SK-N-DZ (cell line): ENCODE measurements at places on chromosomes 12 and 14.
A peak's percentile ranks its signal among the peaks of the same experiment; 100 is the strongest.

DNA sequence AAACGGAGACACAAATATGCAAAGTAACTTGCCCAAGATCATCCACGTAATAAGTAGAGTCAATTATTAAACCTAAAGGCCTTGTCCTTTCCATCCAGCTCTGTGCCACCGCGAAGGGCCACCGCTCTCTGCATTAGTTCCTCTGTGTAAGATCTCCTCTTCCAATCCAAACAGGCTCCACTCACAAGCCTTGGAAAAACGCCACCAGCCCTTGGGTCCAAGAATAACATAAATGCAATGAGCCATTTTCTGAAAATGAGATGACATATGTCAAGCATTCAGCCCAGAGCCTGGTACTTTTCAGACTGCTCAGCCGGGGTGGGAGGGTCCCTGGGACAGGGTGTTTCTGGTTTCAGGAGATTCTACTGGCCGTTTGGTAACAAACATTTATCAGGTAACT lies 30.0 kb downstream of the DGLUCY start:
- no peak for DNase-seq

DNA sequence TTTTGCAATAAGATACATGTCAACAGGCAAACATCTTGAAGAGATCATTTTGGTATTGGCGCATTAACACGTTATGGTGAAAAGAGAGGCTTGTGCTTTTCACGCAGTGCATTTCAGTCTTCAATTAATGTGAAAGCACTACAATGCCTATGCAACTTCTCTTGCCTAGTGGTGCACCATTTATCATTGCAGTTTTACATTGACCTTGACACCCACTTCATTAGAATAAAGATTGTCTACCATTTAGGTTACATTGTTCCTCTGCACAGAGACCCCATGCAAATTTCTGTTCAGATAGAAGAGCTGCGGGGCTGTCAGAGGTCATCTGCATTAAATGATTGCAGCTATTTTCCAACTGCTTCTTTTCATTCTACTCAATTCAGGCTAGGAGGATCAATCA lies 212.2 kb upstream of the NPAS3 start:
- DNase-seq: no peak

DNA sequence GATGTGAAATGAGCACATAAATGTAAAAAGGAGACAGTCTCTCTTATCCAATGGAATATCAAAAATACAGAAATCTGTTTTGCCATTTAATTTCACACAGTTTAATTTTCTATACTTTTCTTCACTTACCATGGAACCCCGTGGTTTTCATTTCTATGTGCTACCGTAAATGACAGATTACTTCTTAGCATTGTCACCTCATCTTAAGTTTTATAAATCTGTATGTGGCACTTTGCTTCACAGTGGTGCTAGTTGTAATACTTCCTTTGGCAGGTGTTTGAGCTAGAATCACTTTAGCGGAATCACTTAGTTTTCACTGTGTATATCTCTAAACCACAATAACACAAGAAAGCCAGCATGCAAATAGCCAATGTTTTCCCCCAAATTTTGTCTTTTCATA lies 781.9 kb upstream of the MGAT4C start:
- no peak for DNase-seq

- DNase-seq: no peak
Observed at GRCh38 chr12:98635657-98636323, 8.8 kb downstream of the IKBIP start.

GRCh38 chr12:125120566-125120965 lies 55.3 kb downstream of the AACS start:
- DNase-seq: no peak

DNA sequence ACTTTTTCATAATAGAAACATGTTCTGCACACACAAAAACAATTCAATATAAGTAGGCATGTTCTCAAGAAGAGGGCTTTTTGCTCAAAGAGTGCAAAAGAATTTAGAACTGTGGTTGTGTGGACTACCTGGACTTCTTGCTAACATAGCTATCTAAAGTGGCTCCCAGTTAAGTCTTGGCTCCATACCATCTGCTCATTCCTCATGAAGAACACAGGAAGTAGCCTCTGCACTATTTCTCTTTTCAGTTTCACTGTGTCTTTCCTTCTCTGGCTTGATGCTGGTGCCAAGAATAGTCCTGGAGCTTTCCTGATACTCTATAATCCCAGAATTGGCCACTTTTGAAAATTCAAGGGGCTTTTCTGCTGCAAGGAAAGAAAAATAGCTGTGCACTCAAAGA lies 127.4 kb downstream of the CCER1 start:
- DNase-seq: no peak

DNA sequence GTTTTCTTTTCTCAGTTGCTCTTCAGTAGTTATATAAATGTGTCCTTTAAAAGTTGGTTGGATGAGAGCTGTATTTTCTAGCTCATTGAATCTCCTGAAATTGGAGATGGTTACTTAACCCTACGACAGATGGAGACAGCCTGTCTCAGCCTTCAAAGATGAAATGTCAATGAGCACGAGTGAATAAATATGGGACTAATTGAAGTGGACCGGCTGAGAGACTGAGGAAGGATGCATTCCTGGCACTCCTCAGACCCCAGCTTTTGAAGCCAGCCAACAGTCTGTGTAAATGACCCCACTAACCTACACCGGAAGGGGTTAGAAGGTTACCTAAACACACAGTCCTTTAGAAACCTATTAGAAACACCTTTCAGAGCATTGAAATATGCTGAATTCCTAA lies 46.6 kb downstream of the PDZRN4 start:
- DNase-seq: peak; percentile 36

DNA sequence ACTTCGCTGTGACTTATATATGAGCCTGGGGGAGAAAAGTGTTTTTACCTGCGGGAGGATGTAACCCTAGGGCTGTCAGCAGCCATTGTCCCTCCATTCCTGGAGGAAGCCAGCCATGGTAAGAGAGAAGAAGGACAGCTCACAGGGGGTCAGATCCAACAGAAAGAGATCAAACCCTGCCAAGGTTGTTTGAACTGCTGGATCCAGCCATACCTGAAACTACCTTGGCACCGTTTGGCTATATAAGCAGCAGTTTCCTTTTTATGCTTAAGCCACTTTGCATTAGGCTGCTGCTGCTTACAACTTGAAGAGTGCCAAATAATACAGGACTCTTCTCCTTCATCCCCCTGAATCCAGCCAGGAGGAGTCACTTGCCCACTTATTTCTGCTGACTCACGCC lies 205.5 kb downstream of the PHETA1 start:
- no peak for DNase-seq

- no peak for DNase-seq
Observed at GRCh38 chr12:119274636-119275065, 59.9 kb upstream of the CCDC60 start.
